Skin of body (tissue), 3 donors: ENCODE measurements at places on chromosomes 3 and 15.

DNA sequence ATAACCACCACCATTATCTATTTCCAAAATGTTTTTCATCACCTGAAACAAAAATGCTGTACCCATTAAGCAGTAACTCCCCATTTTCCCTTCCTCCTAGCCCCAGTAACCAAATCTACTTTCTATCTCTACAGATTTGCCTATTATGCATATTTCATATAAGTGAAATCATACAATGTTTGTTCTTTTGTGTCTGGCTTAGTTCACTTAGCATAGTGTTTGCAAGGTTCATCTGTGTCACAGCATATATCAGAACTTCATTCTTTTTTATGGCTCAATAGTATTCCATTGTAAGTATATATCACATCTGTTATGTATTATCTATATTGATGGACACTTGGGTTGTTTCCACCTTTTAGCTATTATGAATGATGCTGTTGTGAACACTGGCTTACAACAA, 16.7 kb upstream of the GMPPB start:
- DNase-seq, result no peak

GRCh38 chr3:197026481-197026866, 3.1 kb downstream of the MELTF start:
- no peak for DNase-seq

DNA sequence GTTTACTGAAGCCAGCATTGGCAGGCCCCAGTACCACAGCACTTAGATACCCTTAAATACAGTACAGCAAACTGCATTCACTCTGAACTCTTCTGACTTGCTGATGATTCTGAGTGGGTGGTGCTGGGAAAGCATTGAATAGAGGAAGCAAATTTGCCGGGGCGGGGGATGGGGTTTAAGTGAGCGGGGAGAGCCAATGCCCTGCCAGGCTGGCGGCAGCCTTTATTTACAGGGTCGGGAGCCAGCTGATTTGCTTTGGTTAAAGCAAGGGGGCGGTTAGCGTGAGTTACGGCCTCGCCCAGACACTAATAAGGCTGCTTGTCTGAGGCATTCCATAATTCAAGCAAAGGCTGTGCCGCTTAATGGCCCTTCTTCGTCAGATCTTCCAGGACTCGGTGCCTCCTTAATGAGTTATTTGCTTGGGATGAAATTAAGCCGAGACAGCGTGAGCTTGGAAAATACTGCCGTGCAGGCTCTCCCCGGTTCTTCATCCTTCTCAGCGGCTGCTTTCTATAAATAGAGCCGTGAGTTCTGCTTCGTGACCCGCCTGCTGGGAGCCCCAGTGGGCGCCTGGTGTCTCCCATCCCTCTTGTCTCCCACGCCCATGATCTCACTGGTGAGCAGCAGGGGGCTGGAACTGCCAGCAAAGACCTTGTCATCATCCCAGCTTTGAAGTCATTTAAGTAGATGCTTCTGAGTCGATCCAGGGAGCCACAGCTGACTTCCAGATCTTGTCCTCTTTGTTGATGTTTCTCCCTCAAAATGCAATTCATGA, 25.8 kb downstream of the SPSB4 start:
- DNase-seq, result peak; percentile 61

GRCh38 chr15:53437366-53437765, 322.1 kb downstream of the WDR72 start:
- peak; percentile 7 for DNase-seq

DNA sequence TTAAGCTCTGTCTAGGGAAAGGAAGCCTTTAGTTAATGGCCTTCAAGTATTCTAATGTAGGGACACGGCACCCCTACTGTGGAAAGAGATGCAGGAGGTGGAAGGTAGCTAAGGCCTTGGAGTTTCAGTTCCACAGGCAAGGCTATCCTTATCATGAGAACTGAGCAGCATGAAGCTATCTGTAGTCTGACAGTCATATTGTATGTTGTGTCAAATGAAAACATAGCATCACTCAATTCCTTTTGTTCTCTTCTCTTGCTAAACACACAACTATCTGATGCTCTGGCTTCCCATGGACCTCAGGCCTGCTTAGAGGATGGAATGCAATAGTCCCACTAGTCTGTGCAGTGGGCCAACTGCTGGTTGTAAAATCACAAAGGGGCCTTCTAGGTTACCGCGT, 380.9 kb downstream of the FHIT start:
- DNase-seq, result no peak

DNA sequence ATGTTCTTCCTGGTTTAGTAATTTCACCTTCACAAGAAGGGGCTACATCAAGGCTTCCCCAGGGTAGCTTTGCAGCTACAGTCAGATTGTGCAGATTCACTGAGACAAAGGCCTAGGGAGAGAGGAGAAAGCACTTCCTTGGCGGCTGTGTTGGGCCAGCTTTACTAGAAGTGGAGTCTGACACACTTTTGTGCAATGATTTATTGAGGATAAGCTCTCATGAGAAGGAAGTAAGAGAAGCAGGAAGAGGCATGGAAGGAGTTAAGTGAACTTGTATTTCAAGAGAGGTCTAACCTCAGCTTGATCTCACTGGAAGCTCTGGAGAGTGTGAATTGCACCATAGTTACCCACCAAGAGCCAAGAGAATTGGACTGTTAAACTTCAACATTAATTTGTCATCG, 78.9 kb downstream of the TGFBR2 start:
- no peak for DNase-seq

GRCh38 chr15:99571299-99571698, 5.5 kb downstream of the MEF2A start:
- no peak for DNase-seq

DNA sequence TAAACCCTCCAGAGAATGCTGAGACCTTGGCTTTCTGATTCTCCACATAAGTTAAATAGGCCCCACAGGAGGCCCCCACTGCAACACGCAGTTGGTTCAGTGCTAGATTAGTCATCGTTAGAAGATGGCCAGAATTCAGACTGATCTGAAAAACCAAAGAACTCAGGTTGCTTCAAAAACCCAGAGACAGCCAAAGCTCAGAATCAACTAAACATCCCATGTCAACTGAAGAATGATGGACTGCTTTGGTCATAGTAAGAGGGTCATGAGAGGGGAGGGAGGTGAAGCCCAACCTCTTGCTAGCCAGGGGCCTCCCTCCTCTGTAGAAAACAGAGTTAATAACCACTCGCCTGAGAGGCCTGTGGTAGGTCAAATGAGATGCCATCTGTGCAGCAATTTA, 93.1 kb downstream of the AKAP13 start:
- no peak for DNase-seq

DNA sequence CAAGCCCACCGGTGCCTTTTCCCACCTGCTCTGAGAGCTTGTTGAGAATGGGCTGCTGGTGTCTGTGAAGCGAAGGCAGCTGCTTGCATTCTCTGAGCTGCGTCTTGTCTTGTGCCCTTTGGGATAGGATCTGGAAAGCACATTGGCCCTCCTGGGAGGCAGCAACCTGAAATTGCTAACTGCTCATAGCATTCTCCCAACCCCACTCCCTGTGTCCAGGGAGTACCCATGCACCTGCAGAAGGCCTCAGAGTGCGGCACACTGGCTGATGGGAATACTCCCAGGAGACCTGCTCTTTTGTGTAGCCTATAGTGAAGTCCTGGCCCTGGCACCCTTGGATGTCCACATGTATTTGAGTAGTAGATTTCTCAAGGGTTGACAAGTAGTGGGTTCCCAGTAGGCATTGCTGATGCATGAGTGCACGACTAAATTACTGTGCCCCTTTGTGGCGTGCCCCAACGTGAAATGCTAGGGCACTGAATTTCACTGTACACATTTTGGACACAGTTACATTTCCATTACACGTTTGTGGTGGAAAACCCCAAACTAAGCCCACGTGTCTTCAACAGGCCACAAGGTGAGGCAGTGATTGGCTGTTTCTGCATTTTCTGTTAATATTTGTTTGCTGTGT, 3.7 kb downstream of the EPHB1 start:
- DNase-seq, result no peak

DNA sequence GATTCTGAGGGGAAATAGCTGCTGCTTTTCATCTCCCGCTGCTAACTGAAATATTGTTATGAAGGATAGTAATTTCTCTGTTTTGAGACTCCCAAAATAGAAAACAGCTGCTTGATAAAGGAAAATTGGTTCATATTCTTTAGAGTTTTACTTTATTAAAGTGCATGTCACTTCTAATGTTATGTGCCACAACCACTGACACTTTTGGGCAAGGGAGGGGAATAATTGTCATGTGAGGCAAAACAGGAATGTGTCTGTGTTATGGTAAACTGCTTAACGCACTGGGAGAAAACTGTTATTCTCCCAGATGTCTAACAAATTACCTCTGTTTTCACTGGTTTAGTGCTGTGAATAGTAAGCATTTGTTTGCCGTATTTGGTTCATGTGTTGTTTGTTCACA, 201.6 kb downstream of the PDZRN3 start:
- DNase-seq, result no peak

GRCh38 chr3:52931328-52931727, 34.0 kb upstream of the STIMATE start:
- DNase-seq, result no peak

DNA sequence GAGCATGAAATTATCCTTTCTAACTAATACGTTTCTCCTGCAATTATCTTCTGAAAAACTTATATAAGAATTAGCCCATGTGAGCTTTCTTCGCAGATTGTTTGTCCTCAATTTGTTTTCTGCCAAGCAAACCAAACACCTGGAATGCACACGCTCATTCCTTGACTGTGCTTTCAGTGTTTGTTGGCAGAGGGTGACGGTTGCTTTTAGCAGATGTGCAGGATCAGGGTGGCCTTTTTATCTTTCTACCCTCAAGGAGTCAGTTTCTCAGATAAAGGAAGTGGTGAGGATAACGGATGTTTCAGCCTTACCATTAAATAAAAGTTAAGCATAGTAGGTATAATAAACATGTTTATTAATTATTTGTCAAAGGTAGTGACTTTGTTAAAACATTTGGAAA, 15.2 kb downstream of the ARPP21 start:
- DNase-seq, result no peak

GRCh38 chr15:23052522-23052921, 13.2 kb upstream of the TUBGCP5 start:
- no peak for DNase-seq

GRCh38 chr3:186790261-186790981, 7.0 kb downstream of the EIF4A2 start:
- no peak for DNase-seq

GRCh38 chr3:87120881-87121280, 106.2 kb upstream of the CHMP2B start:
- DNase-seq, result peak; percentile 89

GRCh38 chr15:40917585-40917984, 11.6 kb upstream of the DLL4 start:
- DNase-seq, result no peak

- DNase-seq, result no peak
Observed at GRCh38 chr15:54101664-54102270, 123.5 kb downstream of the UNC13C start.

DNA sequence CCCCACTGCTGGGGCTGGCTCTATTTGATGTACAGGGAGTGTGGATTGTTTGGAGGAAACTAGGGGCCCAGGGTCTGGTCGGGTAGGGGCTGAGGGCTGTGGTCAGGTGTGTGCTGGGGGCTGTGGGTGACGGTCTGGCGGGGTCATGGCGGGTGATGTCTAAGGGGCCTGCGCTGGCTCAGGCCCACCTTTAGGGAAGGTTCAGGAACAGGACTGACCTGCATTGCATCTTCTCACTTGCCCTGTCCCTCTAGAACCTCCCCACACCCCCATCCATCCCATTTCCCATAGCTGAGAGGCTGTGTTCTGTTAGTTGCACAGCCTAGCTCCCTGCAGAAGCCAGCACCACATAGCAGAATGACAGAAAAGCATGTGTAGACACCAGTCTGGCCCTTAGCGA, 39.1 kb downstream of the SCN5A start:
- no peak for DNase-seq

GRCh38 chr15:84582583-84583157, 18.1 kb upstream of the ZSCAN2 start:
- DNase-seq, result no peak

GRCh38 chr3:99972380-99973104, 141.8 kb downstream of the FILIP1L start:
- no peak for DNase-seq

- DNase-seq, result no peak
Observed at GRCh38 chr15:42727750-42728381, 9.1 kb downstream of the CDAN1 start.

GRCh38 chr3:160047876-160048275, 59.2 kb downstream of the IL12A start:
- DNase-seq, result no peak

- DNase-seq, result no peak
Observed at GRCh38 chr3:161607056-161607455, 110.4 kb downstream of the OTOL1 start.

GRCh38 chr15:69807721-69808120, 290.0 kb downstream of the TLE3 start:
- DNase-seq, result no peak

DNA sequence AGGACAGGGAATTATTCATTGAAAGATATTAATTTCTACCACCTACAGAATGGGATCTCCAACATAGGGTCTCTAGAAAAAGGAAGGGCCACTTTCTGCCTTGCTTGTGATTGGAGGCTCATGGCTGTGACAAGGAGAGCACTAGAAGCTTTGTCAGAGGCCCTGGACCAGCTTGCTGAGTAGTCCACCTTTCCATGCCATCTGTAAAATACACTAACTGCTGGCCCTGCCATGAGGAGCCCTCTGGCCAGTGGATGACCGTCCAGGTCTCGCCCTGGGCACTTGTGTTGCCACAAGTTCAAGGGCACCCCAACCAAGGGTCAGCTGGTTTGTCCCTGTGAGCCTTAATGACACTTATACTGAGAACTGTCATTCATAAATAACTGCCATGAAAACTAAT, 1.6 kb upstream of the SYNM start:
- DNase-seq, result no peak

DNA sequence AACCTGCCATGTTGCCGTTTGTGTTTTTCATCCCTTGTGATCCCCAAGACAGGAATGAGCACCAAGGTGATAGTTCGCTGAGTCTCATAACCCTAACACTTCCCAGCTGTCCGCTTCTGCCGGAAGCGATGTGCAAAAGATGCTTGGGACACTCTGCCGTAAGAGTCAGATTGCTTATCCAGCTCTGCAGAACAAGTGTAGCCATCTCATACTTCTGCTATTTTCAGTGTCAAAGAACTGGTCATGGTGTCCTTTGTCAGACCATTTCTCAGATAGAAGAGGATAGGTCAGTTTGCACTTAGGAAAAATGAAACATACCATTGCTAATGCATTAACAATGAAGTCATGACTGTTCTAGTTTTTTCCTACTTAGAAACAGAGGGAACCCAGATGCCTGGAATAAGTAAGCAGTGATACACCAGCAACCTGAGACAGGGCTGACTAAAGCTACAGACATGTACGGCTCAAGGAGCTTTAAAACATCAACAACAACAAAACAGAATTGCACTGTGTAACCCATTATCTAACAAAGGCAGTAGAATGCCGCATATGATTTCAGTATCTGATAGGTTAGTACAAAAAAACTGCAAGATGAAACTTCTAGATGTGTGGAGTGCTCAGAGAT, 134.0 kb upstream of the IL12A start:
- no peak for DNase-seq

- no peak for DNase-seq
Observed at GRCh38 chr3:47152578-47152977, 11.3 kb downstream of the SETD2 start.

- DNase-seq, result no peak
Observed at GRCh38 chr3:119703820-119704531, 1.2 kb downstream of the CFAP91 start.
